GM10248 (cell line): ENCODE measurements at places on chromosomes 11 and 22.

- no peak for DNase-seq
These were observed 396 bp downstream of the NPAT start for GRCh38 chr11:108221911-108222573.

DNA sequence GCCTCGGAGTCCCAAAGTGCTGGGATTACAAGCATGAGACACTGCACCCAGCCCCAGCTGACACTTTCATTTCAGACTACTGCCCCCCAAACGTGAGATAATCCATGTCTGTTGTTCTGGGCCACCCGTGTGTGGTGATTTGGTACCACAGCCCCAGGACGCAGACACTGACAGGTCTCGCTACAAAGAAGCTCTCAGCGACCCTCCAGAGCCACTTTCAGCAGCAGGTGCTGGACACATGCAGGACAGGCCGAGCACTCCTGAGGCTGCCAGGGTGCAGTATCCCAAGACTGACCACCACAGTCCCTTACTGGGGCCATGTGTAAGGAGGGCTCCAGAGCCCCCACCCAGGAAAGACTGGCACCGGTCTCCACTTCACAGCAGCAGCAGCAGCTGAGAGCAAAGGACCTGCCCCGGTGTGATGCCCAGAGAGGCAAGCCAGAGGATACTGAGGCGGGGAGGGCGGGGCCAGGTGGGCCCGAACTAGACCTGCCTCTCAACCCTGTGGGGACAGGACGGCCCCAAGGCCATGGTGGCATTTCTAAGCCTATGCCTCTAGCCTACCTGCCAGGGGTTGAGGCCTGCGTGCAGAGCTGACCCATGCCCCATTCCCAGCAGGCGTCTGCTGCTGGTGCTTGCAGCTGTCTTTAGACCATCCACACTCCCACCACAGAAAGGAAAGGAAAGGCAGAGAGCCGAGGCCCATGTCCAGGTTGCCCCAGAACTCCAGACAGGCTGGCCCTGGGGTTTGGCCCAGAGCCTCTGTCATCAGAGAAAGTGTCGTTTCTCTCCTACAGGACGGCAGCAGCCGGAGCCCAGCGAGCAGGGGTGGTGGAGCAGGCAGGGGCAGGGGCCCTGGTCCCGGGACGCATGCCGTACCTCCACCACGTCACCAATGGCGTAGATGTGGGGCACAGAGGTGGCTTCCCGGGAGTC, 28.0 kb upstream of the GNB1L start:
- DNase-seq: no peak

- DNase-seq: no peak
These were observed 136.0 kb downstream of the SWAP70 start for GRCh38 chr11:9799886-9800285.

DNA sequence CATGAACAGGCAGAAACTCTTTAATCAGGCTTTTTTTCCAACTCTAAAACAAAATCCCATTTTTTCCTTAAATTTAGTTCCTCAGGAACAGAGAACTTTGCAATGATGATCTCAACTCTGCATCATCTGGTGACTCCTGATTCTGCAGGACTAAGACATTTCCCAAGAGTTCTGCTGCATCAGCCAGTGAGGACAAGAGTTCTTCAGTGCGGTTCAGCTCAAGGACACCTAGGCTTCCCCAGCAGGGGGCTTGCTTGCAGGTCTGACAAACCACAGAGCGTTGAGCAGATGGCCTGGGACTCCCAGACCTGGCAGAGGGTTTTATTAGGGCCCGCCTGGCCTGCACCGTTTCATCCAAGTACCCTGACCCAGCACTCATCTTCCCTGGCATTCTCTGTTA, 6.4 kb downstream of the CDCA5 start:
- no peak for DNase-seq

DNA sequence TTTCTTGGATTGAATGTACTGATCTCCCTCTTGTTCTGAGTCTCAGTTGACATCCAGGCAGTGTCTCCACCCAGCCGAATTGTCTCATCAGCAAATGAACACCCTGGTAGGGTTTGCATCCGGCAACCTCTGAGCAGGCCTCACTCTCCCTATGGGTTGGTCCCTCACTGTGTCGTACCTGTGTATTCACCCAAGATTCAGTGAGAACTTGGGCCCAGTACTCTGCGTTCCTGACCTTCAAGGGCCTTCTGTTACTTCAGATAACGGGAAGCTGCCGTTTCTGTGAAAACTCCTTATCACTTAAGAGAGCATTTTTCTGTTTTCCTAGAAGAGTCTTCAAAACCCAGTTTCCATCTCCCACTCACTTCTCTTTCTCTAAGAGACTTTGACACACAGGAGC, 915.6 kb downstream of the TBC1D22A start:
- no peak for DNase-seq

- no peak for DNase-seq
These were observed 115.6 kb downstream of the SGSM3 start for GRCh38 chr22:40485813-40486667.

GRCh38 chr11:79415411-79415810, 25.4 kb downstream of the TENM4 start:
- DNase-seq: no peak

DNA sequence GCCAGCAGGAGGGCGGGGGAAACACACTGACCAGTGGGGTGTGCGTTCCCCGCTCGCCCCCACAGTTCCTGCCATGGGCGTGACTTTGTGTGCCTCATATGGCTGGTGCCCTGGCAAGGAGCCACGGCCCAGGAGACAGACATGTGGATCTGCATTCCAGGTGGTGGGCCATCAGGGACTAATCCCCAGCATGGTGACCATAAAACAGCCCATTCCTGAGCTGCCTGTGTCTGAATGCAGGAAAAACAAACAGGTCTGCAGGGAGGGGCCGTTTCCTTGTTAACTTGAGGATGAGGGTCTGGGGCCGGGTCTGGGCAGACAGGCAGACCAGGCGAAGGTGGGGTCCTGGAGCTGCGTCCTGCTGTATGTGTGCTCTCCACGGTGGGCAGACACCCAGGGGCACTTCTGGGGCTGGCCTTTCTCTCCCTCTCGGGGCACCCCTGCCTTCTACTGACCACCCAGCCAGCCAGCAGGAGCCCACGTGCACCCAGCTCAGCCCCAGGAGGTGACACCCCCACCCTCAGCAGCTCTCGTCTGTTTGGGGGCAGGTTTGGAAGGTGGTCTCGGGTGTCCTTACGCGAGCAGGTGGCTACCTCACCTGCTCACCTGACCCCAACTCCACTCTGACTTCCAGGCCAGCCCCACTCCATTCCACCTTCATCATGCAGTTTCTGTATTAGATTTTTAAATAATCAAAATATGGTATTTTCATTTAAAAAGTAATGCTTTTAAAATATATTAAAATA, 120.3 kb downstream of the KCNQ1OT1 start:
- no peak for DNase-seq

DNA sequence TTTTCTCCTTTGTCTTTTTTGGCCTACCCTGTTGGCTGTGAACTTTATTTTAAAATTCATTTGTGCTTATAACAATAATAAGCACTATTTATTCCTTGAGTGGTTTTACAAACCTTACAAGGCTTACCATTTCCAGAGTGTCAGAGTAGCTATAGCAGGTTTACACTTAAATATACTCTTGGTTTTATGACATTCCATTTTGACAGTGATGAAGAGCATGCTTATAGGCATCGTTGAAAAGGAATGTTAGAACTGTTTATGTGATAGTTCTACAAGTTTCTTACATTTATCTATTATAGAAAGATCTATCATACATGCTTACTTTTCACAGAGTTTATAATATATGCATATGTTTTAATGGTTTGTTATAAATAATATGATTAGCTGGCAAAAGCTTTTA, 84.1 kb downstream of the PDE3B start:
- no peak for DNase-seq

- no peak for DNase-seq
These were observed 3.6 kb upstream of the CCND1 start for GRCh38 chr11:69637198-69637940.

DNA sequence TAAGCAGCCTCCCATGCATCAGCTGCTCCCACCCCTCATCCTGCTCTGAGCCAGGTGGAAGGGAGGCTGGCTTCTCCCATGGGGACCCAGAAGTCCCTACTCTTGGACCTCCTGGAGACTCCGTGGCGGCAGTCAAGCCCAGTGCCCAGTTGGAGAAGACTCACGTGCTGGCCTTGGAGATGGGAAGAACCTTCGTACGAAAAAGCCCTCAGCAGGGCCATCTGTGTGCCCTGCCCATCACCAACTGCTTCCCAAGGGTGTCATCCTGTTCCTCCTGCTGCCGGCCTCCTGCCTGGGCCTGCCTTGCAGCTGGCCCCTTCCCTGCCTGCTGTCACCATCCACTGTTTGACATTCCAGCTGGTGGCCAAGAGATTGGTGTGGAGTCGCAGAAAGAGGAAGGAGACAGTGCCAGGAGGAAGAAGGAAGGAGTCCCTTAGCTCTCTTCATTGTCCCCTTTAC, 28.0 kb downstream of the ARHGAP1 start:
- no peak for DNase-seq

- DNase-seq: peak; percentile 75
These were observed 10.5 kb downstream of the TPST2 start for GRCh38 chr22:26579331-26579886.

DNA sequence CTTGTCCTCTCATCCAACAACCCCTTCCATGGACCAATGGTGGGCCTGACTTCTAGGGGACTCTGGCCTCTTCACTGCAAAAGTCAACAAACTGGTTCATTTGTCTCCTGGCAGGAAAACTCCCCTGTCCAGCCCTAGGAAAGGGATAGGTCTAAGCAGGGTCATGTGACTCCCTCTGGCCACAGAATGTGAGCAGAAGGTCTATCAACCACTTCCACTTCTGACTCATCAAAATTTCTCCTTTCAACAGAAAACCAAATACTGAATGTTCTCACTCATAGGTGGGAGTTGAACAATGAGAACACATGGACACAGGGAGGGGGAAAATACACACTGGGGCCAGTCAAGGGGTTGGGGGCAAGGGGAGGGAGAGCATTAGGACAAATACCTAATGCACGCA, 1.3 kb upstream of the ISX start:
- DNase-seq: peak; percentile 57

DNA sequence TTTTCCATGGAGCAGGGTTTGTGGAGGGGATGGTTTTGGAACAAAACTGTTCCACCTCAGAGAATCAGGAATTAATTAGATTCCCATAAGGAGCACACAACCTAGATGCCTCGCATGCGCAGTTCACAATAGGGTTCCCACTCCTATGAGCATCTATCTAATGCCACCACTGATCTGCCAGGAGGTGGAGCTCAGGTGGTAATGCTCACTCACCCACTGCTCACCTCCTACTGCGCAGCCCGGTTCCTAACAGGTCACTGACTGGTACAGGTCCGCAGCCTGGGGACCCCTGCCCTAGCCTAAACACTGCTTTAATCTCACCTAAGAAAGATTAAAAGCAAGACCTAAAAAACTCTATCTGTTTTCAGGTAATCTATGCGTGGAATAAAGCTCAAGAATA, 553.0 kb downstream of the JRKL start:
- no peak for DNase-seq

DNA sequence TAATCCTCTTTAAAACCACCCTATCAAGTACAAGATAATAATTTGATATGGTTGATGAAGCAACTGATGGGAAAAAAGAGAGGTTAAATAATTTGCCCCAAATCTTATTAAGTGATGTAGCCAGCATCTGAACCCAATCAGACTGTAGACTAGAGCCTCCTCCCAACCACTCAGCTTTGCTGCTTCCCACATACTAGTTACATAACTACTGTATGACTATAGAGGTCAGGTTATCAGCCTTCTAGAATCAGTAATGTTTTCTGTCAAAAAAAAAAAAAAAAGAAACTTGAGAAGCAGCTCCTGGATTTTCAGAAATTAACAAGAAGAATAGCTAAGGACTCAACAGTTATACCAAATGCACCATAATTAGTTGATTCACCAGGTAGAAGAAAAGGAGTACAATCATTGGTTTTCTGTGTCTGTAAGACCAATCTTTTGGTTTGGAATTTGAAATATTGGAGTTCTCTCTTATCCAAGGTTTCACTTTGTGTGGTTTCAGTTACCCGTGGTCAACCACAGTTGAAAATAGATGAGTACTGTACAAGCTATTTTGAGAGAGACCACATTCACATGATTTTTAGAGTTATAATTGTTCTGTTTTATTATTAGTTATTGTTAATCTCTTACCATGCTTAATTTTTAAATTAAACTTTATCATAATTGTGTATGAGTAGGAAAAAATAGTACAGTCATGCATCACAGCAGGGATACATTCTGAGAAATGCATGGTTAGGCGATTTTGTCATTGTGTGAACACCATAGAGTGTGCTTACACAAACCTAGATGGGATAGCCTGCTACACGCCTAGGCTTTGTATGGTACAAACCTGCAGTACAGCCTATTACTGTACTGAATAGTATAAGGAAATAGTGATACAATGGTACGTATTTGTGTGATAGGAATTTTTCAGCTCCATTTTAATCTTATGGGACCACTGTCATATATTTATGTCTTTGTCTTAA, 72.2 kb downstream of the PDHX start:
- DNase-seq: peak; percentile 20

- no peak for DNase-seq
These were observed 10.2 kb upstream of the BIRC3 start for GRCh38 chr11:102306817-102307726.

DNA sequence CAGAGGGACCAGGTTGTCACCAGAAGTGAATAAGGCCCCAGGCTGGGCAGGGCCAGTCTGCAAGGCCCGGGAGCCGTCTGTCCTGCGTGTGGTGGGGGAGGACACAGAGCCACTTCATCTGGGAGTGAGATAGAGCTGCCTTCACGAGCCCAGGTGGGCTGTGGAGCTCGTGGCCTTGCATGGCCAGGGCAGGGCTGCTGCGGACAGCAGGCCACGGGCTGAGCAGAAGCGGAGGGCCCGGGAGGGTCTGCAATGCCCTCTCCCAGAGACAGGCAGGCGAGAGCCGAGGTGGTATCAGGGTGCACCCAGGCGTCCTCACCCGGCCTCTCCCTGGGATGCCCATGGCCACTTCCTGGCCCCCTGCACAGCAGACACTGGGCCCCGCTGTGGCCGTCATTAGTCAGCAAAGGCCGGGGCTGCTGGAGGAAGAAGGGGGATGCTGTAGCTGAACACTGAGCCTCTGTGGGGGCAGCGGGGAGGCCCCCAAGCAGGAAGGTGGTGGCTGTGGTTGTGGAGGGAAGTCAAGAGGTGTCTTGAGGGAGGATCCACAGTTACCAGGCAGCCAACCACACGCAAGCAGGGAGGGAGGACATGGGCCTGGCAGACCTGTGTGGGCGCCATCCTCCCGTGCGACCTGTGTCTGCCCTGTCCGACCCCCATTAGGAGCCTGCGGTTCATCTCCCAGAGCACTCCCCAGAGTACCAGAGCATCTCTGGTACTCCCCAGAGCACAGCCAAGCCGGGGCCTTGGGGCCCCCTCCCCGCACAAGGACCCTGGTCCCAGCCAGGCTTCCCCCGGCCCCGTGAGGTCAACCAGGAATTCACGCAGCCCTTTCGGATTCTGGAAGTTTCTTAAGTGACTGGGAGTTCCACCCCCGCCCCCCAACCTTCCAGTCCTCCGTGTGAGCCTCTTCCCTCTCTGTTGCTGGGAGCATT, 1109.5 kb downstream of the BRD1 start:
- no peak for DNase-seq

- peak; percentile 18 for DNase-seq
These were observed 154.1 kb downstream of the MYO18B start for GRCh38 chr22:25896098-25896497.

- no peak for DNase-seq
These were observed 95.7 kb downstream of the STIM1 start for GRCh38 chr11:3950996-3951660.
